ELR (cell line): ENCODE measurements at places on chromosomes 12 and 14.

- no peak for DNase-seq
These were observed 44.1 kb downstream of the WSCD2 start for GRCh38 chr12:108173160-108173559.

- DNase-seq = no peak
These were observed 12.3 kb downstream of the GPR19 start for GRCh38 chr12:12683725-12684124.

DNA sequence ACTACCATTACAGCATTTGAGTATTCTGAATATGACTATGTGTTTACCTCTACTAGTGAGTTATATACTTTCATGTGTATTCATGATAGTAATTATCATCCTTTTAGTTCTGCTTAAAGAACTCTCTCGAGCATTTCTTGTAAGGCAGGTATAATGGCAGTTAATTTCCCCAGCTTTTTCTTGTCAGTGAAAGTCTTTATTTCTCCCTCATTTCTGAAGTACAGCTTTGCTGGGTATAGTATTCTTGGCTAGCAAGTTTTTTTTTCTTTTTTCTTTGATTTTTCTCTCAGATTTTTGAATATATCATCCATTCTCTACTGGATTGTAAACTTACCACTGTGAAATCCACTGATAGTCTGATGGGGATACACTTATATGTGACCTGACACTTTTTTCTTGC is 165.9 kb upstream of the ARHGAP5 start:
- no peak for DNase-seq

GRCh38 chr12:116539361-116539771 is 19.8 kb upstream of the MAP1LC3B2 start:
- DNase-seq = peak; percentile 70

DNA sequence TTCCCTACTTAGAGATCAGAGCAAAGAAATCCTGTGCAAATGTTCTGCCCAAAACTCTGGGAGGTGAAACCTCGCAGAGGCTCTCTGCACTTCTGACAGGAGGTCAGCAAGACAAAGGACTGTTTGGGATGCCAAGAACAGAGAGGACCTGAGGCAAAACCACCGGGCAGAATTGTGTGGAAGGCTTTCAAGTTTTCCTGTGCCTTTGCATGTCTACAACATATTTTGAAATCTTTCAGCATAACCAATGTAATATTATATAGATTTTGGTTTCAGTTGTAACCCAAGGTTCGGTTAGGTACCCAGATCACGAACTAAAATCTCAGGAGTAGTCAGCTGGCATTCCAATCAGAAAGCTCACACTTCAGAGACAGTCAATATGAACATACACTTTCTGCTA is 99.4 kb upstream of the PLEKHA5 start:
- peak; percentile 35 for DNase-seq

- DNase-seq = no peak
These were observed 375.3 kb downstream of the SEC23A start for GRCh38 chr14:38727731-38728130.

- peak; percentile 25 for DNase-seq
These were observed 91.6 kb upstream of the PTPRQ start for GRCh38 chr12:80352474-80352873.

DNA sequence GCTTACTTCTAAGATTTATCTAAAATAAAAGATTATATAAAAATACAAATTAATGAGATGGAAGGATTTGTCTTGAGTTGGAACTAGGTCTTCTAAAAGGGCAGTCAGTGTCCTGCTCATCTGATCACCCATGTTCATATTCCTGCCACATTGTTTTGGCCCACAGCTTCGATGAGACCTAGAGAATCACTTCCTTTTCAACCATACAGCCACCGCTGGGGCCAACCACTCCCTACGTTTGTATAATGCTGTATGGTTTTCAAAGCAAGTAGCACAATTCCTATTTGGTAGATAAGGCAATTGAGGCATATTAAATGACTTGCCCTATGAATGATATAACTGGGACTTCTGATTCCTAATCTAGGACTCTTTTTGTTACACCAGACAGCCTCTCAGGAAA is 249.4 kb downstream of the ZFP36L1 start:
- no peak for DNase-seq

- DNase-seq = no peak
These were observed 55.7 kb upstream of the BCL11B start for GRCh38 chr14:99327458-99328250.

- DNase-seq = peak; percentile 82
These were observed at the start of gene C1QL4 for GRCh38 chr12:49336645-49337584. Gene C1QL4 (minus strand): TSS chr12:49337188. CDS start chr12:49336477, 711 bp downstream.

DNA sequence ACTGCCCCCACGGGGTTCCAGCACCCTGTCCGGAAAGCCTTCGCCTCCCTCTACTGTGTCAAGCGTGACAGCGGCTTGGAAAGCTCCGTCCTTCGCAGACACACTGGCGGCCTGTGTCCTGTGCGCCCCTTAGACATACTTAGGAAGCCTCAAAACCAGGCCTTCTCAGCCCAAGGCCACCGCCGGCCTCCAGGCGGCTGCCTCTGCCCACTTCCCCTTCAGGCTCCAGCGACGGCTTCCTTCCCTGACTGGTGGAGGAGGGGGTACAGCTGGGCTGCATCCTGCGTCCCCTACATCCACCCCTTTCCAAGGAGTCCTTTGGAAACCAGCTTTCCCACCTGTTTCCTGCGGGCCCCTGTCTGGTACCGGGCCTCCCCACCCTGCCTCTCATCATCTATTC is 2.5 kb upstream of the CACNA2D4 start:
- DNase-seq = no peak

DNA sequence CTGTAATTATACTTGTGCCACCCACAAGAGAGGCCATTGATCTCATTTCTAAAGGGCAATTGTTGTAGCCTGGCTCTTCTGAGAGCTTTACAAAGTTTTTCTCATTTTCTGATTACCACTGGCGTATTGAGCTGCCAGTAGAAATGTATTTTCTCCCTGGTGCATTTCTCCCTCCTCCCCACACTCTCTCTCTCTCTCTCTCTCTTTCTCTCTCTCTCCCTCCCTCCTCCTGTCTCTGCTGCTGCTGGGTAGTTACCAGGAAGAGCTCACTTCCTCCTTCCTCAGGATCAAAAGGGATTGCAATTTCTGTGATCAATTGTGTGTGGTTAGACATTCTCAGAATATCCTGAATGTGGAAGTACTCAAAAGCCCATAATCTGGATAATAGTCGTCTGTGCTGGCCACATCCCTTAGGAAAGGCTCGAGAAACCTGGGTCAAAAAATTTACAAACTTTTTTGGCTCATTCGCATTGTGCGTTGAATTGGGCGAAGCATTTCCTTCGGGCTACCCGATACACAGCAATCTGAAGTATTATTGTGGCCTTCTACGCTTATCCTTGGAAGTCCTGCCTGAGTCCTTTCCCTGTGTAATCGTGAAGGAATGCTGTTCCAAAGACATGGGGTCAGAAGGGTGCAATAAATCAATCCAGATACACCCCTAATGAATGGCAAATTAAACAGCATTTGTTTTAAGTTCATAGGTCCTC is 254.8 kb downstream of the MSRB3 start:
- peak; percentile 81 for DNase-seq

DNA sequence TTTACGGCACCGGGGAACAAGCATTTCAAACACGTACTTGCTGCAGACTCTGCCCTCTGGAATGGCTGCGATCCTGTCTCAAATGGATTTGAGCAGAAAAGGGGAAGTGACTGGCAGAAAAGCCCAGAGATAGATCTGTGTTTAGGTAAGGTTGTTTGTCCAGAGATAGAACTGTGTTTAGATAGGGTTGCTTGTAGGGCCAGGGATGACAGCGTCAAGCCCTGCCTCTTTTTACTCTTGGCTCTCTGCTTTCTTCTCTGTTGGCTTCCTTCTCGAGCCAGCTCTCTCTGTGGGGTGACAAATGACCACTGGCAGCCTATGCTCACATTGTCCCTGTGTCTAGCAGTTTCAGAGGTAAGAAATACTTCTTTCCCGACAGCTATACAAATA is 11.4 kb downstream of the DGLUCY start:
- DNase-seq = no peak

GRCh38 chr12:105928436-105928835 is 210.3 kb downstream of the NUAK1 start:
- DNase-seq = no peak

- no peak for DNase-seq
These were observed 145.2 kb downstream of the PRIMA1 start for GRCh38 chr14:93643127-93643526.

DNA sequence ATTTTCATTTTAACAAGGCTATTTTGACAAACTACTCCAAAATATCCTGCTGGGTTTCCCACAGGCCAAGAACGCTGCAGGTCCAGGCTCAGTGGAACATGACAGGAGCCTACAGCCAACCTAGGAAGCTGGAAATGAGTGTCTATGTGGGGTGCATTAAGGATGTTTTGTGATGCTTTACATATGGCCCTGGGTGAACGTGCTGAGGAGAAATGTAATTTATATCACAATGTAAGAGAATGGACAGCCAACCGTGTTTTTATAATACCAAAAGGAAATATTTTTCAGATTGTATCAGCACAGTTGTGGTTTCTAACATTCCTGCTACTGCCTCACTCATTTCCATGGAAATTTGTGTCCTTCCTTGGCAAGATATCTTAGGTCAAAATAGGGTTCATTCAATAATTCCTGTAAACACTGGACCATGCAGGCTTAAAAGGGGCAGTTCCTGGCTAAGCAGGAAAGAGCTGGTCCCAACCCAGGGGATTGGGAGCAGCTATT is 51.5 kb downstream of the ST8SIA1 start:
- peak; percentile 91 for DNase-seq

DNA sequence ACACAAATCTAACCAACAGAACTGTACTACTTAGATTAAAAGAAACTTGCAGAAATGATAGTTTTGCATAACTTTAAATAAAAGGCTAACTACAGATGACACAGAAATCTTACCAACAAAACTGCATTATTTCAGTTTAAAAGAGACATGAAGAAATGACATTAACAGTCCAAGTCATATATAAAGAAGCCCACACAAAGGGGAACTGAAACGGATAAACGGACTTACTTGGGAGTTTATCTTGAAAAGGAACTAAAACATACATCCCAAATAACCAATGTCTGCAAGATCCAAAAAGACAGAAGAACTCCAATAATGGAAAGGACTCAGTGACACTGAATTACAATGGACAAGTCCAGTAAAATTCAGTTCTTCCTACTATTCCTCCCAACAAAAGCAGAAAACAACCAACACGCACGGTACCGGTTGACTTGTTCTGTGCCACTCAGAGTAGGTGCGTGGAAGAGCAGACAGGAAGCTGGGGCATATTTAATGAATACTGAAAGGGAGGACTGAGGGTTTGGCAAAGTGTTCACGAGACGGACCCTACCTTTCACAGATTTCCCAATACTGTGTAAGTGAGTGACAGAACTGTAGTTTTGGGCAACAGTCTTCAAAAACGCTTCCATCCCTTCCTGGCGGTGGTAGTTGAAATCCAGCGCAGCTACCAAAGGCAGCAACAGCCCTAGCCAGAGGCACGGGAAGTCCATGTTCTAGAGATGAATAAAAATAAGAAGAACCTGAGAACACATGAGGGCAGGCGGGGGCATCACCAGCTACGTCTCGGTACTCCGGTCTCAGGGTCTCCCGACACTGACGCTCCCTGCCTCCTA is 627 bp downstream of the CPM start:
- DNase-seq = peak; percentile 29
